Activated CD8-positive, alpha-beta memory T cell treated with anti-CD3 and anti-CD28 coated beads for 1 hour (primary cell): ENCODE measurements at places on chromosomes 16 and 17.
A peak's percentile ranks its signal among the peaks of the same experiment; 100 is the strongest.

DNA sequence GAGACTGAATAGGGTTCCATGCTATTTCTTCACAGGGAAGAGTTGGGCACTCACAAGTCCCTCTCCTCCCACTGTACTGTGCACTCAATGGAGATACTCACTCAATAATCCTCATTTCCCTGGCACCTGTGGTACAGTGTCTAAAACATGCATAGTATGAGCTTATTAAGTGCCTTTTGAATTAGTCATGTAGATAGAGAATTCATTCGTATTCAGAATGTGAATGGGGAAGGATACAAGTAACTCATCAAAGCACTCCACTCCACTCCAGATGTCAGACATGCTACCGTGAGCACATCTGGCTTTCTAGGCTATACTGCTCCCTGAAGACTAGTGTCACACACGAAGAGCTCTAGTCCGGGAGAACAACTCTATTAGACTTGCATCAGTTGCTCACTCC, 6.3 kb downstream of the C17orf75 start:
- DNase-seq = no peak

- DNase-seq = no peak
Measured at GRCh38 chr16:84047206-84047605, 4.6 kb upstream of the SLC38A8 start.

- DNase-seq = no peak
Measured at GRCh38 chr16:23950898-23951297, 115.1 kb downstream of the PRKCB start.

DNA sequence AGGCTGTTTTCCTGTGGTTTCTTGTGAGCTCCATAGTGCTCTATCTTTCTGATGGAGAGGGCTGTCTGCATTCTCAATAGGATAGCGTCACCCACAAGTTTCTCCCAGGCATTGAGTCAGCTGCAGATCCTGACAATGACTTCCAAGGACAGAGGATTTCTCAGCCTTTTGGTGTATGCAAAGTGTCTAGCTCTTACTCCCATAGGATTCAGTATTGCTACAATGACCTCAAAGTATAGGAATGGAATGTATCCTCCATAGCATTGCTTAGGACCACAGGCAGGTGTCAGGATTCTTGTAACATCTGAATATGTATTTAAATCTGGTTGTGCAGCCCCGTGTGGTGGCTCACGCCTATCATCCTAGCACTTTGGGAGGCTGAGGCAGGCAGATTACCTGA, 32.3 kb downstream of the SMIM36 start:
- DNase-seq = no peak

DNA sequence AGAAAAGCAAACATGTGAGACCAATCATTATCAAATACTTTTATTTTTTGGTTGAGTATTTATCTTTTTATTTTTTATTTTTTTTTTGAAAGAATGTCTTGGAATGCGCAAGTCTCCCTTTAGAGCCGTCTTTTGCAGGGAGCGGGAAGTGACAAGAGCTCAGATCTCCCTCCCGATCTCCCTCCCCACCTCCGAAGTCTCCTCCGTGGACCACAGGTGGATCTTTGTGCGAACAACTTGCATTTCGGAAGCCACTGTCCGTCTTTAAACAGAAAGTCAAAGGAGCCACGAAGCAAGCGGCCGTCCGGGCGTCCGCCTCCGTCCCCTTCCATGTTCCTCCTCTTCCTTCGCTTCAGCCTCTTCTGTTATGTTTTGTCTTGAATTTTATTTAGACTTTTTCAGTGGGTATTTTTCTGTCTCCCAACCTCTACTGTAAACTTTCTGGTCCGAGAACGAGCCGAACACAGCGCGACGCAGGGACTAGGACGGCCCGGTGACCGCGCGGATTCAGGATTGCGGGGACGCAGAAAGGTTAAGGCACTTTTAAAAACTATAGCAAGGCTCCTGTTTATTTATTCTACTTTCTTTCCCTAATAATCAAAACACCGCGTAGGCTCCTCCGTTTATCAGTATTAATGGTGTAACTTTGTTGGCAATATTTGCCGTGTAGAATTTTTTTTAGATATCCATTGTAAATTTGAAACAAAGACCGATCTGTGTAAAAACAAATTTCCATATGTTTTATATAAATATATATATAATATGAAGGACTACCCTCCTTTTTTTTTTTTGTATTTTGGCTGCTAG, 3.3 kb downstream of the FOXF1 start:
- no peak for DNase-seq

- DNase-seq = no peak
Measured at GRCh38 chr16:87762620-87763019, 3.2 kb downstream of the KLHDC4 start.

- peak; percentile 87 for DNase-seq
Measured at GRCh38 chr16:67833415-67834241, 8.5 kb upstream of the THAP11 start.

GRCh38 chr16:80231888-80232287, 308.9 kb upstream of the DYNLRB2 start:
- DNase-seq = no peak

- no peak for DNase-seq
Measured at GRCh38 chr16:79768276-79768970, 167.9 kb upstream of the MAF start.

- no peak for DNase-seq
Measured at GRCh38 chr16:1175566-1176279, 22.8 kb downstream of the CACNA1H start.

DNA sequence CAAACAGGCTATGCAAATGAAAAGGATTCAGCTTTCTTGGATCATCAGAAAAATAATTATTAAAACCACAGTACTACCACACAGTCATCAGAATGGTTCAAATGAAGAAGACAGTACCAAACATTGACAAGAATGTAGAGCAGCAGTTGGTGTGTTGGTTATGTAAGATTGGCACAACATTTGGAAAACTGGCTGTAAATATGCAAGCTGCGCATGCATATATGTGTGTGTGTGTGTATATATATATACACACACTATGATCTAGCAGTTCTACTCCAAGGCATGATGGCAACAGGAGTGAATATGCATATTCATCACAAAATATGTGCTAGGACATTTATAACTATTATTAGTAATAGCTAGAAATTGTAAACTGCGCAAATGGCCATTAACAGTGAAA, 34.4 kb upstream of the PHAF1 start:
- DNase-seq = no peak

DNA sequence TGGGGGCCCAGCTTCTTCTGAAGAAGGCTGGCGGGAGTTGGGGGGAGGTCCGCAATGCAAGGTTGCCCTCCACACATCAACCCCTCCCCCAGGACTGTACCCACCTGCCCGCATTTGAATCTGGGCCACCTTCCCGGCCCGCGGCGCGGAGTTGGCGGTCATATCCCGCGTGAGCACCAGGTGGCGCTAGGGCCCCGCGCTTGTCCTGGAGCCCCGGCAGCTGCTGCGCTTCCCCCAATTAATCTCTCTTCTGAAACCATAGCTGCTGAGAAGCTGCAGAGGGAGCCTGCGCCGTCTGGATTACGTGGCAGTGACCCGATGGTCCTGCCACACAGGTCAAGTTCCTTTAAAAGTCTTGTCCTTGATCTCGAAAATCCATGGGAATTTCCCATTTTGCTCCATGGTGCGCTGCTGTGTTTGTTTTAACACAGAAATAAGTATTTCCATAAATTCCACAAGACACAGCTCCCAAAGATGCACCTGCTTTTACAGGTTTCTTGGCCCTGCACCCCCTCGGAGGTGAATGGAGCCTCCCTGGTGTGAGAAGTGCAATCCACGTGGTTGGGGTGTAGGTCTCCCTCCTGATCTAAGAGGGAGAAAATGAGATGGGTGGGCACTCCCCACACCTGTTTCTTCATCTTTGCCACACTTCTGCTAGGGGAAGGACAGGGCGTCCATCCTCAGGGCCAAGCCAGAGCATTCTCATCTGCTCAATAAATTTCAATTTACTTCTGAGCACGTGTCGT, 22.1 kb downstream of the COX4I1 start:
- peak; percentile 49 for DNase-seq

DNA sequence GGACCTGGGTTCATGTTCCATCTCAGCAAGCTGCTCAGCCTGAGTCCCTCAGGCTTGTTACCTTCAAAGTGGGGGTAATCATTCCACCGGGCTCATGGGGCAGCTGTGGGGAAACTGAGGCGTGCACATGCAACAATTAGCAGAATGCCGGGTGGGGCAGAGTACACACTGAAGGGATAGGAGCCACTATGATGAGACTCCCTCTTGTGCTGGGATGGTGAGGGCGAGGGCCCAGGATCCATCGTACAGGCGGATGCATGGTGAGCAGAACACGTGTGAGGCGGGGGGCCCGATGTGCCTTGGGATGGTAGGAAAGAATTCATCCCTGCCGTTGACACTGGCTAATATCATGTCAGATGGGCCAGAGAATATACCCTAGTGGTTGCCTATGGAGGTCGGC, 25.5 kb upstream of the MAP3K14 start:
- no peak for DNase-seq

DNA sequence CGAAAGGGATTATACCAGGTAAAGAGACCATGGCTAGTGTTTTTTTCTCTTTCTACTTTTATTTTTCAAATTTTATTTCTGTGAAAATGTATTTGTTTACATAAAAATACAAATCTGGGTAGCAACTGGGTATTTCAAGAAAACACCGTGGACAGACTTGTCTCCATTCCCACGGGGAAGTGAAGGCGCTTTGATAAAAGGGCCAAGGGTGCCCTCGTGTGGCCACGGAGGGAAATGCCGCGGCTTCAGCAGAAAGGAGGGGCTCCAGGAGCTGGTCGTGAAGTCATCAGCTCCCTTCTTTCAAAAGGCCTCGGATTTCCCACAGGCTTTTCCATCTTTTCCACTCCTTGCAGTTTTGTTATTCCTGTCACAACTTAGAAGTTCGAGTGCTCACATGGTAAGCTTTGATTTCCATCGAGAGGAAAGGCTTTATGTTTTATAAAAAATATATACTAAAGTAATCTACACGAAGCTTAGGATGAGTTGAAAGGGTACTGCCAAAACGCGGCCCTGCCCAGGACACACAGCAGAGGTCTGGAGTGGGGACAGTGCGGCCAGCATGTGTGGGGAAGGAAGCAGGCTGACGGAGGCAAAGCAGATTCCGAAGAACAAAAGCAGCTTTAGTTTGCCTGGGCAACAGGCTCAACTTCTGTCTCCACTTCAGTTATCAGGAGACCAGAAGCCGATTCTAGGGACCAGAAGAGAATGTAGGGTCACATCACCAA, 15.3 kb upstream of the MNT start:
- DNase-seq = peak; percentile 75

DNA sequence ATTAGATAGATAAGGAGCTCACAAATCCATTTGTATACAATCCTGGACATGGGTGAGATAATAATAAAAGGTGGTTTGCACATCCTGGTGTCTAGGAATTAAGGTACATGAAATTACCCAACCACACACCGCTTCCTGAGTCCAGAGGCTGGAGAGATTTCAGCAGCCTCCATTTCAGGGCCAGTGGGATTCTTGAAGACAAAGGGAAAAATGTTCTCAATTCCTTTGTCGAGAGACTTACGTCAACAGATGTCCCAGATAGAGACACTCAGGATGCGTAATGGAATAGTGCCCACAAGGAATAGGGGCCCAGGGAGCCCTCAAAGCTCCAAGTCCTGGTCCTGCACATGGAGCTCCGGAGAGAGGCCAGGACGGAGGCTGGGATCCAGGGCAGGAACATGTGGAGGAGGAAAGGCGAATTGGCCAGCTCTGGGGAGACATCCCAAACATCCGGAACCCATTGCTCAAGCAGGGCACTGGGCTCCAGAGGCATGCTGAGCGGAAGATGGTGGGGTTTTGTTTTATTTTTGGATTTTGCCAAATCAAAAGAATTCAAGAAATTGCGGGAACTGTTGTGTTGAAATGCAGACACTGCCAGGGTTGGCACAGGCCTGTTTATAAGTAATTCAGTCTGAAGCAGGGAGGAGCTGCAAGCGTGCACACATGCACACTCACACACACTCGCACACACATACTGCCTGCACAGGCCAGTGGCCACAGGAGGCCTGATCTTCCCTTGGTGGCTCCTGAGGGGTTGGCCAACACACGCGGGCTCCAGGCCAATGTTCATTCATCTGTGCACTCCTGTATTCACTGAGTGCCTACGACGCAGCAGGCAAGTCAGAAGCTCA, 97.2 kb downstream of the NOG start:
- no peak for DNase-seq

GRCh38 chr16:86258713-86259112, 251.6 kb upstream of the FOXF1 start:
- no peak for DNase-seq

GRCh38 chr16:57354311-57354710, 4.3 kb upstream of the CCL22 start:
- DNase-seq = no peak

DNA sequence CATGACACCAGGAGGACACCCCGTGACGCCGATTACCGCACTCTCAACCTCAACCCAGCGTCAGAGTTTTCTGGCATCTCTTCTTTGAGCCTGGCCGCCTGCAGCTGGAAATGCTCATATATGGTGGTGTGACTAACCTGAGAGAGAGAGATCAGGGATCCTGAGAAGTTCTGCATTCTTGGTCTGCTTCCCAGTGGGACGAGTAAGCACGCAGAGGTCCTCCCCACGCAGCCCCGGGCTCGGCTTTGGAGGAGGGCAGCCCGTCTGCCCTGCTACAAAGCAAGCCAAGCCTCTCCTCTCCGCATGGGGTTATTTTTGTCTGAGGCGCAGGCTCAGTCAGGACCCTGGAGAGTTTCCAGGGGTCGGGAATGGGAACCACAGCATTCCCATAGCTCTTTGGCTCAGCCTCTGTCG, 16.5 kb downstream of the CRISPLD2 start:
- DNase-seq = no peak

GRCh38 chr17:73142872-73143381, 21.9 kb upstream of the SSTR2 start:
- DNase-seq = no peak

DNA sequence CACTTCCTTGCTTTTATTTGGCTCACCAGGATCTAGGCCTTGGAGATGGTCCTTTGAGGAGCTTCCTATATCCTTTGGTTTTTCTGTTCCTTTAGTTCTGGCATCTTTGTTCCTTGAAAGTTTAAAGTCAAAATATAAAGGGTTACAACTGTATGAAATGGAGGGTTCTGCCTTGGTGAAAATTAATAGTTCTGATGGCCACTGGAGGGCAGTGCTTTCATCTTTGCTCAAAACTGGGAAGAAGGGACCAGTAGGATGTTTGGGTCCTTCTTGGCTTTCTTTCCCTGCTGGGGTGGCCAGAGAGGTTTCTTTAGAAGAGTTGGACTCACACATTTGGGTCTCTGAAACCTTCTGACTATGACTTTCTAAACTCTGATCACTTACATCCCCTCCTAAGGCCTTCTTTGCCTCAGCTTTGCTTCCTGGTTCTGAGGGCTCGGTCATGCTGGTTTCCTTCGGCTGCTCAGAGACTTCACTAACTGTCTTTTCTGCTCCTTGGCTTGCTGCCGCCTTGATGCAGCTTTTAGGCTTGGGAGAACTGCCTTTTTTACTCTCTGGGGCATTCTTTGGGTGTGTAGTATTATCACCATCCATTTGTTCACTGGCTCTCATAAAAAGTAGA, 10.9 kb upstream of the ITGA2B start:
- DNase-seq = no peak

- DNase-seq = no peak
Measured at GRCh38 chr16:88349153-88349902, 33.4 kb upstream of the ZNF469 start.

DNA sequence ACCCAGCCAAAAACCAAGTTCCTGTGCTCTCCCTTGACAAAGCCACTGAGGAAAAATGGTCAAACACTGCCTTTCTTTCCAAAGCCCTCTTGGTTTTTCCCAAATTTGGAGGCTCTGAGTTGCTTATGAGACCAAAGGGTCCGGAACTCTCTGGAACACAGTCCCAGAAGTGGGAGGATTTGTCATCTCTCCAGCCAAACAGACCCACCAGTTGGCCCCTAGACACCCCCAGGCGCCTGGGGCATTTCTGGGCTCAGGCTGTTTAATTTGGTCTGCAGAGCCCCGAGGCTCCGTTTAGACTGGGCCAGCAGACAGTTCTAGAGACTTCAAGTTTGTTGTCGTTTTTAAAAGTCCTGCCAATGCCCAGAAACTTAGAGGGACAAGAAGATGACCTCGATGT, 239.1 kb downstream of the SEC14L1 start:
- DNase-seq = no peak
